ENCODE measurements at places on chromosomes 2 and 18.

DNA sequence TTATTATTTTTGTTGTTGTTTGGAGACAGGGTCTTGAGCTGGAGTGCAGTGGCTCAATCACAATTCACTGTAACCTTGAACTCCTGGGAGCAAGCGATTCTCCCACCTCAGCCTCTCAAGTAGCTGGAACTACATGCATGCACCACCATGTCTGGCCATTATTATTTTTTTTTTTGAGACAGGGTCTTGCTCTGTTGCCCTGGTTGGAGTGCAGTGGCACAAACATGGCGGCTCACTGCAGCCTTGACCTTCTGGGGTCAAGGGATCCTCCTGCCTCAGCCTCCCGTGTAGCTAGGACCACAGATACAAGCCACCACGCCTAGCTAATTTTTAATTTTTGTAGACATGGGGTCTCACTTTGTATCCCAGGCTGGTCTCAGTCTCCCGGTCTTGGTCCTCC lies 20.0 kb upstream of the XPO1 start:
- no peak for DNase-seq

DNA sequence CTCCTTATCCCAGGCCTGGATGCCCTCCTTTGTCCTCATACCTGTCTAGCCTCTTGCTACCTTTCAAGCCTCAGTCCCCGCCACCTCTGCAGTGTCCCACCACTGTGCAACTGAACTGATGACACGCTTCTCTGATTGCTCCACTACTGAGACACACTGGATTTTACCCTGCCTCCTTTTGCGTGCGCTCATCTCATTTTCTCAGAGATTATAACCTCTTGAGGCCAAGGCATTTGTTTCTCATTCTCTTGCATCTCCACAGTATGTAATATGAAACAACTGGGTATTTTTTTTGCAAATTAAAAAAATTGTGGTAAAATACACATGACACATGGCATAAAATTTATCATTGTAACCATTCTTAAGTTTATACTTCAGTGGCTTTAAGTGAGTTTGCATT lies 95.4 kb downstream of the PRKCE start:
- no peak for DNase-seq

DNA sequence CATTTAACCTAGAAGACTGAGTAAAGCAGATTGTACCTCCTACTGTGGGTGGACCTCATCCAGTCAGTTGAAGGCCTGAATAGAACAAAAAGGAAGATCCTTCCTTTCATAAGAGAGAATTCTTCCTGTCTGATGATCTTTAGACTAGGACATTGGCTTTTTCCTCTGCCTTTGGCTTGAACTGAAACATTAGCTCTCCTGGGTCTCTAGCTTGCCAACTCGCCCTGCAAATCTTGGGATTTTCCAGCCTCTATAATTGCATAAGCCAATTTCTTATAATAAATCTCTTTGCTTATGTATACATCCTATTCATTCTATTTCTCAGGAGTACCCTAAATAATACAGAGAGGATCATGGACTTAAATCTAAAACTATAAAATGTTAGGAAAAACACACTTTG lies 6.2 kb upstream of the KDSR start:
- DNase-seq = no peak

DNA sequence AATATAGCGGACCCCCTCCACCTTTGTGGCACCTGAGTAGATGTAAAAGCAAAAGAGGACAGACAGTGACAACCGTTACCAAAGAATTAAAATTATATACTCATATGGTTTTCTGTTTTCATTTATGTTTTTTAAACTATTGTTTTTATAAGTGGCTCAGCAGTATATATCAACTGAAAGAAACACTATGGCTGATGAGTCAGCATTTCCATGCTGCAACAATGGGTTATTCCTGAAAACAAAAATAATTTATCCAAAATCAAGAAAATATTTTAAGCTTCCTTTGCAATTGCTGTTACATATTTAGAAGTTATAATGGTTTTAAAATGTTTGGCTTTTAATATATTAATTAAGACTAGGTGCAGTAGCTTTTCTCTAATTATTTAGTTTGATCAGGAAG lies 17.7 kb downstream of the MRPS9 start:
- DNase-seq = no peak

DNA sequence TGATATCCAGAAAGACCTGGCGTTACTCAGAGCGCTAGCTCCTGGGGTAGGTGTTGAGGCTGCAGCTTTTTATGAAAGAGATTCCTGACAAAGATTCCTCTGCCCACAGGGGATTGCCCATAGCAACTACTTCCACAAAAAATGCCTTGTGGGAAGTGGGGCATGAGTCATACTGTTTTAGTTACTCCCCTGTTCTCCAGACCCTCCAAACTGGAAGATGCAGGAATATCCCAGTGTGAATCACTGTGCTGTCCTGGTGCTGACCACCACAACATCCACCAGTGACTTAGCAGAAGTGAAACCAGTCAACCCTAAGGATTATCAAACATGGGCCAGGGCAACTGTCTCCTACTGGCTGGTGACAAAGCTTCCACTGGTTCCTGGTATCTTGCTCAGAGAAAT lies 61.8 kb downstream of the CDH2 start:
- DNase-seq = no peak

- DNase-seq = no peak
Measured at GRCh38 chr18:21118806-21119205, 7.2 kb upstream of the ROCK1 start.

DNA sequence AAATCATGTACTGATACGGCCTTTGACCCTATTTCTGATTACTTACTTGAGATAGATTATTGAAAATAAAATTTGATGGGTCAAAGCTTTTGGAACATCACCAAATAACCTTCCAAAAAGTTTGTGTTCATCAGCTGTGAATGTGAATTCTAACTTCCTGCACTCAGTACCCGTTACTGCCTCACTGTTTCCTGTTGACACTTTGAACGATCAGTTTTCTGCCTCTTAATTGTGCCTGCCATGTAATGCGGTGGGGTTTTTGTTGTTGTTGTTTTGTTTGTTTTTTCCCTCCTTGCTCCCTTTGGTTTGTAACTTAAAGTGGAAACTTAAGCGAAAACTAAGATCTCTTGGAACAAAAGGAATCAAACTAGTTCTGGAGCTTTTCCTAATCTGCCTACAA lies 18.9 kb downstream of the ATG16L1 start:
- DNase-seq = no peak

- no peak for DNase-seq
Measured at GRCh38 chr18:37872562-37872961, 307.0 kb upstream of the CELF4 start.

DNA sequence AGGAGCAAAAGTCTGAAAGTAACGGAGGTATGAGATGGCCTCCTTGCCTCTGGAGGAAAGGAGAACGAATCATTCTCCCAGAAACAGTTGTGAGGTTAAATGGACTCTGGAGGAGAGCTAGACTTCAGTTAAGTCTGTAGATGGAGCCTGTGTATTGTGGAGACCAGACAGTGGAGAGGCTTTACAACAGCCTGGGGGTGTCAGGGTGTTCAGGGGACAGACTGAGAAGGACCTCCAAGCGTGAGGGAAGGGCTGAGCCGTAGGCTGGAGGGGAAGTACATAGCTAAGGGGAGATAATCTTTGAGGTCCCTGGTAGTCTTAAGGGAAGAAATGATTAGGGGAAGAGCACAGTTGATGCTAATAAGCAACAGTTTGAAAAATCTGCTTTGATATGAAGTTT lies 76.6 kb downstream of the GALNT1 start:
- no peak for DNase-seq

- DNase-seq = no peak
Measured at GRCh38 chr2:229843613-229844012, 78.2 kb downstream of the TRIP12 start.

DNA sequence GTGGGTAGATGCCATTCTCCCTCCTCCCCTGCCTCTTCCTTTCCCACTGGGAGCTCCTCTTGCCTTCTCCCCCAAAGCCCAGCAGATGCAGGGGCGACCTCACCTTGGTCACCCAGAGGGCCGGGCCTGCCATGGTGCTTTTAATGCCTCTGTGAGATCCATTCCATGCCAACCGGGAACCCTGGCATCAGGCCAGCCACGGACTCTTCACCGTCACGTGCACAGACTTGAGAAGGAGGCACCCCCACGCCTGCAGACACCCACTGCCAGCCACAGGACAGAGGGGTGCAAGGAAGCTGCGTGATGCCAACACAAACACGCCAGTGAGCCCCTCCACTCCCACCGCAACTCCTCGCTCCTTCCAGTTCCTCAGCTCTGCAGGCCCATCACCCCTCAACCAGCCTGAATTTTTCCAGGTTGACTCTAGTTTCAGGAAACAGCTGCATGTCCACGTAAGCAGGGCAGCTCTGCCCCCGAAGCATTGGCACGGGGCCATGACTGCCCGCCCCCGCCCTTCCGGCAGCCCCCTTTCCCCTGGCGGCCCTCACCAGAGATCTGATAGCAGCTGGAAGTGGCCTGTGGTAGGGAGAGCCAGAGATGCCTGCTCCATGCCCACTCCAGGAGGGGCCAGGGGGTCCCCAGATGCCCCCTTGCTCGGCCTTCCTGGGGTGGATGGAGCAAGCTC lies 50.8 kb downstream of the DNMT3A start:
- no peak for DNase-seq

DNA sequence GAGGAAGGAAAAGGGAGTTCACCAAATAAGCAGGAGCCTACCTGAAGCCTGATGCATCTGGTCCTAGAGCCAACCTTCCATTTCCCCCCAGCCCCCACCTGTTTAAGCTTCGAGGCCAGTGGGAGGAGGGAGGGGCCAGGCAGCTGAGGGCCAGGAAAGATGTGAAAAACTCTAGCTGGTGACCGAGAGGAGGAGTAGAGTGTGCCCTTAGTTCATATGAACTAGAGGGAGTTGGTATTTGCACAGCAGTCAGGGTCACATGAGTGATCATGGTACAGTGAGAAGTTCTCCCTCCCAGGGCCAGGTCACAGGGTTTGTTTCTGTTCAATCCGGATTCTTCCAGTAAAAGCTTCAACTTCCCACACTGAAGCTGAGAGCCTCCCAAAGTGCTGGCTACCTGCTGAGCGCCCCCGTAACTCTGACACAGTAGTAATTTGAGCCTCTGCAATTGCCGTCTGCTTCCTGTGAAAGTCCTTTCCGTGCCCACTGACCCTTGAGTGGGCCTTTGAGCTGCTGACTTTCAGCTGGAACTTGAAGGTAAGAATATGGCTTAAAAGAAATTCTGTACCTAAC lies at the start of gene SULT1C2:
TSS of gene SULT1C2 (plus strand) at position 362 of the 573 bp plus-strand sequence. CDS start 4,773 bp downstream, outside the sequence.
- no peak for DNase-seq

GRCh38 chr18:32425466-32425865 lies 45.2 kb downstream of the GAREM1 start:
- no peak for DNase-seq
